ENCODE measurements at places on chromosomes 5 and 9.

DNA sequence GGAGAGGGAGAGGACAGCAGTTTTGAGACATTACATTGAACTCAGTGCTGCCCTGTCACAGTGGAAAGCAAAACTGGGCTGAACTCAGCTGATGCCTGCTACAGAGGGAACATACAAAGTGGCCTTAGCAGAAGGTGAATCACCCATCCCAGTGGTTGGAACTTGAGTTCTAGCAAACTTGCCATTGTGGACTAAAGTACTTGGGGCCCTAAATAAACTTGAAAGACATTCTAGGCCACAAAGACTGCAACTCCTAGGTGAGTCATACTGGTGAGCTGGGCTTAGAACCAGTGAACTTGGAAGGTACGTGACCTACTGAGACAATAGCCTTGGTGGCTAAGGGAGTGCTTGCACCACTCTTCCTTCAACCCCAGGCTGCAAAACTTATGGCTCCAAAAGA is 155.7 kb upstream of the RIOK2 start:
- no peak for DNase-seq

DNA sequence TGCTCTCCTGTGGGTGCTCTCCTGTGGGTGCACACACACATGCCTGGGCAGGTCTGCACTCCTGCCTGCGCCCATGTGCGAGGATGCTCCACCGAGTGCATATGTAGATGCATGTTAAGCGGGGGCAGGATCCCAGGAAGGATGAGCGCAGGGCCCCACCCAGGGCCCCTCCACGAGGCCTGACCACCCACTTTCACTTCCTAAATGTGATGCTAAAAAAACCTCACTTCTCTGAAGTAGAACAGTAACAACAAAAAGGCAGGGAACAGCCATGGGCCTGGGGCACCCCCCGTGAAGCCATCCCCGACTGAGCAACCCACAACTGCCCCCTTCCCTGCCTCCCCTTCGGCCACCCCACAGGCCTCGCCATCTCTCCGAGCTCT is 48.2 kb upstream of the SARDH start:
- peak; percentile 80 for DNase-seq

- no peak for DNase-seq
These were observed 88.7 kb downstream of the PRKACG start for GRCh38 chr9:68925175-68925574.

- no peak for DNase-seq
These were observed 15.7 kb downstream of the PAM start for GRCh38 chr5:102770803-102771202.

DNA sequence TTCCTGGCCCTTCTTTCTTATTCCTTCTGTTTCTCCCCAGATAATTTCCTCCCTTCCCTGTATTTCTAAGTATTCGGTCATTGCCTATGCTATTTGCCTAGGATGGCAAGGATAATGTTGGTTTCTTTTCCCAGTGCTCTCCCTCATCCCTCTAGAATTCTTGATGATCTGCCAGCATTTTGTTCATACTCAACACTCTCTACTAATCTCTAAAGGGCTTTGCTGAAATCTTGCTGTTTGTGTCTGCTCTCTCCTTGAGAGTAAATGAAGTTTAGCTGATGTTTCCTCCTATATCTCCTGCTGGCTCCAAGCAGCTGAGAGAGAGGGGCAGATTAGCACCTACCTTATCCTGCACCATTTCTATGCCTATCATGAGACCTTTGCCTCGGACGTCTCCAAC is 38.1 kb downstream of the AGXT2 start:
- DNase-seq: no peak

- no peak for DNase-seq
These were observed 14.3 kb upstream of the MGAT1 start for GRCh38 chr5:180816608-180817534.

DNA sequence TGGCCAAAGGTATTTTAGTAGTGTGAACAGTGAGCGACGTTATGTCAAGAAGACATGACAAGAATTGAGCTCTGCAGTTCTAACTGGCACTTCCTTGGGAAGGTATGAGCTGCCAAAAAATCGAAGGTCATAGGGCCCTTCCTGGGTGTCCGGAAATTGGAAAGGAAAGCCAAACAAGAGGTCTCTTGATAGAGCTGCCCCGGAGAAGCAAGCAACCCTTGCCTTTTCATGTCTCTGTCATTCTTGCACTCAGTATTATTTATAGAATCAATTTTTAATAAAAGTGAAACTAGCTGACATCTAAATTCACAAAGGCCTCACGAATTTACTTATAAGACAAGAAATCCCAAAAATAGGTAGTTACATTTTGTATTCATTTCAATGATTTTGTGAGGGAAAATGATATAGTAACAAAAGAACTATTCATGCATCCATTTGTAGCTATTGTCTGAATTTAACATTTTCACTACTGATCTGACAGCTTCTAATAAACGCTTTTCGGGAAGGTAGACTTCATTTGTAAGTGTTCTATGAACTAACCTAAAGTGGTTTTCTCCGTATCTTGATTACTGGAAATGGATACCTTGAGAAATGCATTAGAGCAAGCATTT is 113.8 kb upstream of the VCAN start:
- peak; percentile 59 for DNase-seq

GRCh38 chr5:13316176-13316575 is 628.3 kb downstream of the DNAH5 start:
- no peak for DNase-seq

DNA sequence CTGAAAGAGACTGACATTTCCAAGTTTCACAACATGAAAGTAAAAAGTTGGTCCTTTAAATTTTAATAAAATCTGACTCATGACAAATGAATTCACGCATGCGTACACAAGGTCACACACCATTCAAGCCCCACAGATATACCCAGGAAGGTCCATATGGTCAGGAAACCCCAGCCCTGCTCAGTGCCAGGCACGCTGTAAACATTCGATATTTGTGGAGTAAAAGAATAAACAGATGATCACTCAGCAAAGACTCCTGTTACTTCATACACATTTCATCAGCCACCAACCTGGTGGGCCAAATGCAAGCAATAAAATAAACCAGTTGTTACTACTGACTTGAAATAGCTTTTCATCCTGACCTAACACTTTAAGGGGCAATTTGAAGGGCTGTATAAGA is 158.0 kb upstream of the RETREG1 start:
- no peak for DNase-seq

DNA sequence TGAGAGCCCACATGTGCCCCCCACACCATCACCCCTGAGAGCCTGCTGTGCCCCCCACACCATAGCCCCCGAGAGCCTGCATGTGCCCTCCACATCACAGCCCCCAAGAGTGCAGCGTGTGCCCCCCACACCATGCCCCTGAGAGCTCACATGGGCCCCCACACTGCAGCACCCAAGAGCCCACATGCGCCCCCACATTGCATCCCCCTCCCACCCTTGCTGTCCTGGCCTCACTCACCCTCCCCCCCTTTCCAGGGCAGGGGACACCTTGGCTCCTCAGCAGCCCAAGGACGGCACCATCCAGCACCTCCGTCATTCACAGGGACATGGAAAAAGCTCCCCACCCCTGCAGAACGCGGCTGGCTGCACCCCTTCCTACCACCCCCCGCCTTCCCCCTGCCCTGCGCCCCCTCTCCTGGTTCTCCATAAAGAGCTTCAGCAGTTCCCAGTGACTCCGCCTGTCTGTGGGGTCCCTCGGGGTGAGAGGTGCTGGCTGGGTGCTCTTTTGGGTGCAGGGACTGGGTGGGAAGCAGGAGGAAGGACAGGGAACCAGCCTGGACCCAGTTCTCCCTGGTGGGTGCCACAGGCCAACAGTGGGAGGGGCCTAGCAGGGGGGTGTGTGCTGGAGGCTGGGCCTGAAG is 5.0 kb downstream of the LCN1 start:
- DNase-seq: no peak

GRCh38 chr5:28557114-28557513 is 1518.7 kb upstream of the CDH9 start:
- DNase-seq: no peak

DNA sequence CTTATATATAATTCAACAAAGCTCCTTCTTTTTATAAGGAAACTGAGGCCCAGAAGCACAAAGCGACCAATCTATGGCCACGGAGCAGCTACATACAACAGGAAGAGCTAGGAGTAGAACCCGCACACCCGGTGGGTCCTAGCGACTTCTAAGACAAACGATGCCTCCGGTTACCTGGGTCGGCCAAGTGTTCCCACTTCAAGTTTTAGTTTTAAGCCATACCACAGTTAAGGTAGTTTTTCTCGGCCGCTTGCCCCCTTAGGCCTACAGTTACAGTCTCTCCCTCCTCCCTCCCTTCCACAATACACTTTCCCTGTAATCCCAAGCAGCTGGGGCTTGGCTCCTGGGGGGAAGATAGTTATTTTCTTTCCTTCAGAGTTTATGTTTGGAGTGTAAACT is 533 bp downstream of the SREK1IP1 start:
- no peak for DNase-seq

GRCh38 chr5:180330270-180330648 is 22.9 kb downstream of the GFPT2 start:
- DNase-seq: no peak

DNA sequence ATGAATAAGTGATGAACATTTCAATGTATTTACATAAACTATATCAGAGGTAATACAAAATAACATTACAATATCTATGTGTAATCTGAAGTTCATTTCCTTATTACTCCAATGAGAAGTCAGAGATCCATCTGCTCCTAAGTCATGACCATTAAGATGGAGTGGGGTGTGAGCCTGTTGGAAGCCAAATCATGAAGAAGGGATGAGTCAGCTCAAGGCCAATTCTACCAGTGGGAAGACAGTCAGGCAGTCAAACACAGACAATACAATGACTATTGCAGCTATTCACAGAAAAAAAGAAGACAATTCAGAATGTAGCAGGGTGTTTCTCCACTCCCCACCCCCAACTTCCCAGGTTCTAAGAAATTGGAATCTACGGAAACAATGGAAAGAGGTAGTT is 155.0 kb downstream of the NFIB start:
- DNase-seq: no peak

DNA sequence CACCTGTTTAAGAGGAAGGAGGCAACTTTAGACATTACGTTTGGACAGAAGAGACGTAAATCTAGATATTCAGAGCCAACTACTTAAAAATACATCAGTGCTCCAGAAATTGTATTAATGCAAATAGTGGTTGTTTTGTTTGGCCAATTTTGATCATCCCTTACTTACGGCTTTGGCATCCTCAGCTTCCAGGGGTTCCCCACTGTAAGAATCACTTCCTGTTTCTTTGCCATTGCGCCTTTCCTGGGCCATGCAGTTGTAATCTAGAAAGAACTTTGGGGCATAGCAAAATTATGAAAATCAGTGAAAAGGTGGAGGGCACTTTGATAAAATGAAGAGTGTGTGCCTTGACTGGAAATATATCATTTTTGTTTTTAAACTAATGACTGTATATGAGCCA is 537.2 kb upstream of the TLE4 start:
- DNase-seq: no peak

GRCh38 chr5:177065491-177065890 is 21.2 kb upstream of the FGFR4 start:
- DNase-seq: no peak

DNA sequence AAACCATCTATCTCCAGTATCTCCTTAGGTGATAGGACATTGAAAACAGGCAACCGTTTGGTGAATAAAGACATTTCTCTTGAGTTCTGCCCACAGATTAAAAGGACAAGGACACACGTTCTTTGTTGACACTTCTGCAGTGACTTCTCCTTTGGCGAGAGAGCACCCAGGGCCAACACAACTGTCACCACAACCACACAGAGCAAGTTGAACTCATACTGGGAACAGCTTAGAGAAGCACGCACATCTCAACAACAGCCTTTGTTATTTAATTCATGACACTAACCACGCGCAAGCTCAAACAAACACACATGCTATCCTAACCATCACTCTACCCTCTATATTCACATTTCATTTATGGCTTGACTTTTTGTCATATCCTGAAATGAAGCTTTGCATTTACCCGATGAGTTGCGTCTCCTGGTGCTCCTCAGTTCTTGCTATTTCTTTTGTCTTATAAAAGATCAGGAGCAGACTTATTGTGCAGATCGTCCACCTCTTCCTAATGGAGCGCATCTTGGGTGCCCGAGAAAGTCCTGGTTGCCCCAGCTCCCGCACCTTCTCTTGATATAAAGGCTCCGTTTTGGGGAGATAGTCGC is 543 bp downstream of the ST8SIA4 start:
- DNase-seq: no peak

DNA sequence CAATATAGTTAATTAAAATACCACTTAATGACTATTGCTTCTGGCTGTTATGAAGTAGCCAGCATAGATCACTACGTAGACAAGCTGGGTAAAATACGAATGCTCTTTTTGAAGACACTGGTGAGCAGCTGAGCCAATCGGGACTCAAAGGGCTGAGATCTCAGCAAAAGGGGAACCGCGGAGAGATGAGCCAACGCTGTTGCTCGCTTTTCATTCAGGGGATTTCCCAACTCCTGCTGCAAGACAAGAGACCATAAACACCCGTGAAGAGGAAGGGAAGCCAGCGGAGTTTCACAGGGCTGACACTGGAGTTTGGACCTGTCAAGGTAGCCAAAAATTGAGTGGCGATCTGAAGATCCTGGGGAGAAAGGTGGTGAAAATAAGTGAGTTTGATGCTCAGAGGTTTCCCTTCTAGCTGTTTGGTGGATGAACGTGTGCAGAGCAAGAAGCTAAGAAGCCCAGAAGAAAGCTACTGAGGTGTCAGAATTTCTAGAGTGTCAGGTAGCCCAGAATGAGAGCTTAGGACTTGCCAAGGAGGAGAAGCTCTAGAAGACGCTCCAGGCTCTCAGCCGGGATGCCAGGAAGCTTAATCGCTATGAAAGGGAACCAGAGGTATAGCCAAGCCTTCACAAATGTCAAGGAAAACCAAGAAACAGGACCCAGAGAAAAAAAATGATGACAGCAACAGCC is 79.6 kb upstream of the RNU6ATAC start:
- peak; percentile 59 for DNase-seq

DNA sequence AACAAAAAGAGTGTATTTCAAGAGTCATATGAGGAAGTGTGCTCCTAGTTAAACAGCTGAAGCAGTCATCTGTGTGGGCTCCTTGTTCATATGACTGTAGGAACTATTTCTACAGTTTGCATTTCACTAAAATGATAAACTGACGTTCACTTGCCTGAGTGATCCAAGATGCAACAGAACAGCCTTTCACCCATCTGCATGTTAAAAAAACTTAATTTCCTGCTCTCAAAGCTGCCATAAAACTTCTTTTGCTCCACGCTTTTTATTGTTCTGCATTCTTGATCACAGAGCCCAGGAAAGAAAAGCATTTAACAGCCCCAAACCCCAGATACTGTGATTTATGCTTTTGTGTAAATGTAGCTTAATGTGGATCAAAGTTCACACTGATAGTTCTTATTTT is 43.9 kb downstream of the ZNF608 start:
- no peak for DNase-seq

- no peak for DNase-seq
These were observed 73.6 kb downstream of the LRRC70 start for GRCh38 chr5:62652225-62652624.

- DNase-seq: peak; percentile 82
These were observed 57.1 kb downstream of the SLC22A5 start for GRCh38 chr5:132426525-132427138.

- DNase-seq: no peak
These were observed 281.4 kb upstream of the VLDLR start for GRCh38 chr9:2340046-2340760.

- no peak for DNase-seq
These were observed 593 bp downstream of the GM2A start for GRCh38 chr5:151253605-151253950.

GRCh38 chr5:36701085-36701698 is 94.8 kb downstream of the SLC1A3 start:
- DNase-seq: no peak

GRCh38 chr5:10424124-10424731 is 17.5 kb upstream of the ROPN1L start:
- DNase-seq: no peak
